Activated T-helper 2 cell treated with anti-CD3 and anti-CD28 coated beads, Interferon-gamma antibody, Interleukin-2, Interleukin-4, amounts not matched to agents 10 μg/mL and 5 μg/mL and 100 μg/mL, durations not matched to agents 14 hours and 24 hours and 36 hours (primary cell): ENCODE measurements at places on chromosomes 3 and 15. TPM values are rescaled to one million over a fixed set of nuclear protein-coding genes. Genes with fewer than 3 reads are reported as not detected.
A peak's percentile ranks its signal among the peaks of the same experiment; 100 is the strongest.

- no peak for DNase-seq
- H3K36me3 ChIP-seq = no peaks in the 10 kb centered on the region
Measured at GRCh38 chr3:194843556-194843955, 157.9 kb downstream of the FAM43A start.

DNA sequence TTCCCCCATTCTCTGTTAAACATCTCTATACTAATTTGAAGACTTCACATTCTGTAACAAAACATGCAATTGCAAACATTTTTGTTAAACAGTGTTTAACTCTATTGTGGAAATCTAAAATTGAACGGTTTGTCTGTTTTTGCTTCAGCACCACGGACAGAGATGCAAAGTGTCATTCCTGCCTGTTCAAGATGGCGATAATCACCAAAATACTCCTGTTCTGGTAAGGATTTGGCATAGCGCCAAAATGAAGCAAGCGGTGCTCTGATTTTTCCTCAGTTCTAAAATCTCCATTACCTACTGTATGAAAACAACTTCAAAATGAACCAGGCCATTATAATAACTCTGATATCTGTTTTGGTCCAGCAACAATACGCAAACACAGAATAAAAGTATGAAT is 129.7 kb upstream of the TUSC7 start:
- H3K36me3 ChIP-seq = no peaks in the 10 kb centered on the region
- H3K4me3 ChIP-seq = no peak overlapping the region
- no peak for DNase-seq
- H3K4me1 ChIP-seq = no peaks in the 10 kb centered on the region
- no peak overlapping the region for H3K27ac ChIP-seq

DNA sequence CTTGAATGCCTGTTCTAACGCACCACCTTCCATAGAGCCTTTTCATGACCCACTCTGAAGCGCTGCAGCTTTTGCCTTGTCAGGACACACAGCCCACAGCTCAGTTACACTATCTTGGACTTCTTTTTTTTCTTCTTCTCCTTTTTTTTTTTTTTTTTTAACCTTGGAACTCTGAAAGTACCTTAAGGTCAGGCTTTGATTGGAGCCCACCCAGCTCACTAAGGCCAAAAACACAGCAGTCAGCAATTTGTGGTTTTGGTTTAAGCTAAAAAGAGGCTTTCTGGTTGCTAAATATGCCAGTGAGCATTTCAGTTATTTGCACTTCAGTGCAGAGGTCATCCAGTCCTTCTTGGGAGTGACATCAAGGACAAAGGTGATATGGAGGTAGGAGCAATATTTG is 1.7 kb downstream of the SLC25A20 start:
- no peak overlapping the region for H3K27ac ChIP-seq
- H3K4me3 ChIP-seq = no peak overlapping the region
- no peak for DNase-seq
- peaks cover 27% of the 10 kb centered on the region for H3K4me1 ChIP-seq

GRCh38 chr3:186002884-186003472 is 65.2 kb upstream of the TRA2B start:
- peaks cover 32% of the 10 kb centered on the region for H3K27me3 ChIP-seq
- no peak overlapping the region for H3K27ac ChIP-seq
- H3K4me1 ChIP-seq = no peaks in the 10 kb centered on the region
- no peak for DNase-seq

DNA sequence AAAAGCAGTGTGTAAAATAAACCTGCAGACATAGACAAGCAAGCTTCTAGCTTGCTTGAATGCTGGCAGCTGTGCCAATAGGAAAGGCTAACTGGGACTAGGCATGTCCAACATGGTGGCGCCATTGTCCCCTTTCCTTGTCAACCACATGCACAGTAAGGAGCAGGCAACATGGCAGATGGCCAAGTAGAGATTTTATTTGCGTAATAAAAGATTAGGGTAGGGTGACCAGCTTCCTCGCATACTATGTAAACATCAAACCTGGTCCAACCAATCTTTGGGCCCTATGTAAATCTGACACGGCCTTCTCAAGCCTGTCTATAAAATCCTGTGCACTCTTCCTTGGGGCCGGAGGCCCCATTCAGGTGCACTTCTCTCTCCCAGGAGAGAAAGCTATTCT is 575.4 kb upstream of the GOLIM4 start:
- no peak overlapping the region for H3K4me3 ChIP-seq
- DNase-seq = no peak
- H3K36me3 ChIP-seq = no peaks in the 10 kb centered on the region
- H3K27me3 ChIP-seq = no peaks in the 10 kb centered on the region

- H3K4me3 ChIP-seq = no peak overlapping the region
- no peak for DNase-seq
- H3K4me1 ChIP-seq = peaks cover 14% of the 10 kb centered on the region
- H3K27me3 ChIP-seq = peaks cover 36% of the 10 kb centered on the region
Measured at GRCh38 chr15:60918234-60918959, 310.7 kb downstream of the RORA start.

DNA sequence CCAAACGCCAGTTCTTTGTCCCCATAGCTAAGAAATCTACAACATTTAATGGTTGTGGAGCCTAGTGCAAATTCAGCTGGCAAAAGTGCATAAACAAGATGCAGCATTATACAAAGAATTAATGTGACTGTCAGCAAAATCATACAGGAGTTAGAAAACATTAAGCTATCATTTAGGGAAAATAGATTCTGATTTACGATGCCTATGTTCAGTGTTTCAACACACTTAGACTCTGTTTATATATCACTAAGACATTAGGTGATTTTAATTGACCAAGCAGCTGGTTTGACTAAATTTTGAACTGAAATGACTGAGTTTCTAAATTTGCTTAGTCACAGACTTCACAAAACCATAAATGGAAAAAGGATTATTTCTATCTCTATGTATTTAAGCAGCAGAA is 1076.8 kb downstream of the TBL1XR1 start:
- no peak for DNase-seq
- H3K27ac ChIP-seq = no peak overlapping the region
- H3K4me1 ChIP-seq = no peaks in the 10 kb centered on the region
- no peaks in the 10 kb centered on the region for H3K36me3 ChIP-seq

Gene ALS2CL
- total RNA-seq = 0.44 and 0.71 TPM in 2 replicates

GRCh38 chr3:186622651-186623310 is 9.9 kb downstream of the AHSG start:
- no peak overlapping the region for H3K27ac ChIP-seq
- no peaks in the 10 kb centered on the region for H3K4me1 ChIP-seq
- H3K36me3 ChIP-seq = no peaks in the 10 kb centered on the region
- no peak for DNase-seq

GRCh38 chr3:87207460-87207859 is 19.6 kb upstream of the CHMP2B start:
- H3K36me3 ChIP-seq = no peaks in the 10 kb centered on the region
- peaks cover 1% of the 10 kb centered on the region for H3K27me3 ChIP-seq
- H3K27ac ChIP-seq = no peak overlapping the region
- H3K4me1 ChIP-seq = no peaks in the 10 kb centered on the region
- H3K4me3 ChIP-seq = no peak overlapping the region

DNA sequence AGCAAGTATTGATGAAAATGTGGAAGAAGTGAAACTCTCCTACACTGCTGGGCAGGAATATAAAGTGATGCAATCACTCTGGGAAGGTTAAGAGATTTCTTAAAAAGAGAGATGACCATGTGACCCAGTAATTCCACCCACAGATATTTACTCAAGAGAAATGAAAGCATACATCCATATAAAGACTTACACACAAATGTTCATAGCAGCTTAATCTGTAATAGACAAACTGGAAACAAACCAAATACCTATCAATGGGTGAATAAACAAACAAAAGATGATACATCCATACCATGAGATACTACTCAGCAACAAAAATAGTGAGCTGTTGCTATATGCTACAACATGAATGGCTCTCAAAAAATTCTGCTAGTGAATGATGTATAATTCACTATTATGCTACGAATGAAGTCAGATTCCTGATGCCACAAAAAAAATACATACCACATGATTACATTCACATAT is 463.3 kb downstream of the MAGI1 start:
- no peak overlapping the region for H3K27ac ChIP-seq
- no peaks in the 10 kb centered on the region for H3K36me3 ChIP-seq
- no peaks in the 10 kb centered on the region for H3K27me3 ChIP-seq
- no peaks in the 10 kb centered on the region for H3K4me1 ChIP-seq

Gene ASB14
- not detected in 2 replicates for total RNA-seq

DNA sequence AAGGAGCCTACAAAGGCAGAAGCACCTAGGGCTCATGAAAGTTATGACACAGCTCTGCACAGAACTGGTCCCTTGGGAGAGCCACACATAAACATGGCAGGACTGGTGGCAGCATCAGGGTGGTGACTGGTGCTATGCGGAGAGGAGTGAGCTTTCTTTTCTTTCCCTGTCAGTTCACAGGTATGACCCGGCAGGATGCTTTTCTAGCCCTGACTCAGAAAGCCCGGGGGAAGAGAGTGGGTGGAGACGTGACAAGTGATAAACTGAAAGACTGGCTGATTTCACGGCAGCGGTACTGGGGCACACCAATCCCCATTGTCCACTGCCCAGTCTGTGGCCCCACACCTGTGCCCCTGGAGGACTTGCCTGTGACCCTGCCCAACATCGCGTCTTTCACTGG is 103.0 kb downstream of the LARS2 start:
- DNase-seq = no peak
- peaks cover 6% of the 10 kb centered on the region for H3K4me1 ChIP-seq
- H3K27me3 ChIP-seq = no peaks in the 10 kb centered on the region
- no peak overlapping the region for H3K4me3 ChIP-seq

Gene TMC3
- not detected in 2 replicates for total RNA-seq

DNA sequence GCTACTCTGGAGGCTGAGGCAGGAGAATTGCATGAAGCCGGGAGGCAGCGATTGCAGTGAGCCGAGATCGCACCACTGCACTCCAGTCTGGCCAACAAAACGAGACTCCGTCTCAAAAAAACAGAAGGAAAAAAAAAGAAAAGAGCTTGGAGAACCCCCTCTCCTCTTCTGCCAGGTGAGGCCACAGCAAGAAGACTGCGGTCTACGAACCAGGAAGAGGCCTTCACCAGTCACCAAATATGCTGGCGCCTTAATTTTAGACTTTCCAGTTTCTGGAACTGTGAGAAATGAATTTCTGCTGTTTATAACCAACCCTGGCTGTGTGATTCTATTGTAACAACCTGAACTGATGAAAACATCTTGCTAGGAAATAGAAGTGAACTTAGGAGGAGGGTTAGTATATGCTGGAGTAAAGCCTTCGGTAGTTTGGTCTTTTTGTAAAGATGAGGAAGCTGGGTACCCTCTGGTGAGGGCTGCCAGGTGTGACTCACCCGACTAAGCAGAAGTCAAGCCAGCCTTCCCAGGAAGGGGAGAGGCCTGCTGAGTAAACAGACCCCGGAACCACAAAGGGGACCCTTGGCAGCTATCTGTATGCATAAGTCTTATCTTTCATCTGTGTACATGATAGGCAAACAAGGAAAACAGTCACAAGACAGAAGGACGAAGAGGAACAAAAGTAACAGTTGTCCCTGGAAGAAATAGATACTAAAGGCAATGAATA is 78.7 kb downstream of the KLF13 start:
- H3K27ac ChIP-seq = peak overlapping the region; percentile 33
- peaks cover 17% of the 10 kb centered on the region for H3K36me3 ChIP-seq
- peaks cover 4% of the 10 kb centered on the region for H3K27me3 ChIP-seq
- H3K4me1 ChIP-seq = peaks cover 17% of the 10 kb centered on the region
- DNase-seq = no peak

- no peaks in the 10 kb centered on the region for H3K36me3 ChIP-seq
- H3K4me1 ChIP-seq = no peaks in the 10 kb centered on the region
- no peak overlapping the region for H3K4me3 ChIP-seq
- peaks cover 2% of the 10 kb centered on the region for H3K27me3 ChIP-seq
- no peak for DNase-seq
- H3K27ac ChIP-seq = no peak overlapping the region
Measured at GRCh38 chr3:110933821-110934426, 137.7 kb upstream of the NECTIN3 start.

Gene GPX1
- 168 and 173 TPM in 2 replicates for total RNA-seq

DNA sequence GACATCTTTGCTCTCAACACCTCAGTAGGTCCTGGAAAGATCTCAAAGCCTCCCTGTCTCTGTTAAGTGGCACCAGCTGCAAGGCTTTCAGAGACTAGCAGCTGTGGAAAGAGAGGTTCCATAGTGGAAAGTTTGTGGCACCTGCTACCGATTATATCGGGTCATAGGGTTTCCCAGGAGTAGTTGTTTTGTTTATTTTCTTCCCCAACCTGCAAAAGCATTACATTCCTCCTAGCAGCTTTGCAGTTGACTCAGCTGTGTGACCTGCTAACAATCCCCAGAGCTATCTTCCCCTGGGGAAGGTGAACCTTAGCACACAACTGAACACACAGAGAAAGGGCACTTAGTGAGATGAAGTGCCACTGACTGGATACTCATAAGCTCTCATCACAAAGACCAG is 598.9 kb upstream of the GRM7 start:
- no peak overlapping the region for H3K27ac ChIP-seq
- H3K27me3 ChIP-seq = no peaks in the 10 kb centered on the region
- no peaks in the 10 kb centered on the region for H3K4me1 ChIP-seq
- no peak overlapping the region for H3K4me3 ChIP-seq
- no peaks in the 10 kb centered on the region for H3K36me3 ChIP-seq

GRCh38 chr3:32421991-32422859 is 30.6 kb downstream of the CMTM7 start:
- peaks cover 34% of the 10 kb centered on the region for H3K36me3 ChIP-seq
- H3K4me1 ChIP-seq = peaks cover 64% of the 10 kb centered on the region
- H3K27me3 ChIP-seq = no peaks in the 10 kb centered on the region

DNA sequence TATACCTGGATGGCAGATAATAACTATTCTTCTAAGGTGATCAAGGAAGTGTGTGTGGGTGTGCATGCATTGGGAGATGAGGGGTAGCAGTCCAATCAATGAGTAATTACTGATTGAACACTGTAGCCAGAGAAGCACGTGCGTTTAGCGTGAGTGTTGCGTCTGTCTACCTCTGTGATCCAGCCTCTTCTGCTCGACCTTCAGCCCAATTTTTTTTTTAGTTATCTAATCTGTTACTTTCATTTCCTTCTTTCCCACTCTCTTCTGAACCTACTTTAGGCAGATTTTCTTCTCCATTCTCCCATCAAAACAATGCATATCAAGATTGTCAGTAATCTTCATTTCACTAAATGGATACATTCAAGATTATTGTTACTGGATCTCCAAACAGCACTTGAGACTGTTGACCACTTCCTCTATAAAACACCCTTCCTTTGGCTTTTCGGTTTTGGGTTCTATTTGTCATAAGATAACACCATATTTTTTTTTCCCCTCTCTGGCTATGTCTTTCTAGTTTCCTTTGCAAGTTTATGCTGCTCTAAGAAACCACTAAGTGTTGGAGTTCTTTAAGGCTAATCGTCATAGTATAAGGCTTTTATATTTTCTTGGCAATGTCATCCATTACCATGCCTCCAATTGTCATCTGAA is 41.0 kb downstream of the MCTP2 start:
- H3K27ac ChIP-seq = no peak overlapping the region
- no peak for DNase-seq
- H3K4me1 ChIP-seq = peaks cover 31% of the 10 kb centered on the region
- H3K27me3 ChIP-seq = no peaks in the 10 kb centered on the region

DNA sequence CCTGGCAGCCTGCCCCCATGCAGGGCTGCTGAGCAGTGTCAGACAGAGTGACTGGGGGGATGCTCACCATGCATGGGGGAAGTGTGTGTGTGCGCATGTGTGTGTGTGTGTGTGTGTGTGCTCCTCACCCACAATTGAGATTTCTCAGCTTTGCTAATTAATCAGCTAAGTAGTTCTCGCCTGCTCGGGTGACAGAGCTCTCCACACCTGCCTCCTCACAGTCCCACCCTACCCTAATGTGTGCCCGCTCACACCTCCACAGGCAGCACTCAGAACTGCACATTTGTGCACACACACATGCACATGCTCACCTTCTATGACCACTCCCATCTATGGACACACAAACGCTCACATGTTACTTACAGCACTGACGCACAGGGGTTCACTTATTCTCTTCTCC is 37.3 kb downstream of the CACNA2D2 start:
- H3K4me3 ChIP-seq = no peak overlapping the region
- no peaks in the 10 kb centered on the region for H3K36me3 ChIP-seq
- H3K27me3 ChIP-seq = peaks cover 4% of the 10 kb centered on the region
- DNase-seq = no peak
- no peak overlapping the region for H3K27ac ChIP-seq

Gene SLC6A1
- not detected in 2 replicates for total RNA-seq
